ENCODE measurements at places on chromosomes 5 and 9.

GRCh38 chr5:94705427-94705826 lies 87.0 kb downstream of the SLF1 start:
- no peak for DNase-seq

GRCh38 chr5:59246145-59246869 lies 647.2 kb downstream of the PDE4D start:
- no peak for DNase-seq

DNA sequence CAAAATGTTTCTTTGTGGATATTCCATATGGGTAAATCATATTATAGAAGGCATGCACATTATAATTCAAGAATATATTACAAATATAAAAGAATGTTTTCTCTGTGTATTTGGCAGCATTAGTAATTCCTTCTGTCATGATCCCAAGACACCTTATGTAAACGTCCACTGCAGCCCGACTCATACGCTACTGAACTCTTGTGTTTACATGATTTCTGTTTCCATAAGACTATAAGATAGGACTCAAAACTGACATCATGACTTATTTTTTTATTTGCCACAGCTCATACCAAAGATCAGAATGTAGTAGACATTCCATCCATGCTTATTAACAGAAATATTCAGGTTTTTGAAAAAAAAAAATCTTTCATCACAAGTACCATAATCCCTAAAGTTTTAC lies 234.1 kb downstream of the AP3B1 start:
- DNase-seq = no peak

DNA sequence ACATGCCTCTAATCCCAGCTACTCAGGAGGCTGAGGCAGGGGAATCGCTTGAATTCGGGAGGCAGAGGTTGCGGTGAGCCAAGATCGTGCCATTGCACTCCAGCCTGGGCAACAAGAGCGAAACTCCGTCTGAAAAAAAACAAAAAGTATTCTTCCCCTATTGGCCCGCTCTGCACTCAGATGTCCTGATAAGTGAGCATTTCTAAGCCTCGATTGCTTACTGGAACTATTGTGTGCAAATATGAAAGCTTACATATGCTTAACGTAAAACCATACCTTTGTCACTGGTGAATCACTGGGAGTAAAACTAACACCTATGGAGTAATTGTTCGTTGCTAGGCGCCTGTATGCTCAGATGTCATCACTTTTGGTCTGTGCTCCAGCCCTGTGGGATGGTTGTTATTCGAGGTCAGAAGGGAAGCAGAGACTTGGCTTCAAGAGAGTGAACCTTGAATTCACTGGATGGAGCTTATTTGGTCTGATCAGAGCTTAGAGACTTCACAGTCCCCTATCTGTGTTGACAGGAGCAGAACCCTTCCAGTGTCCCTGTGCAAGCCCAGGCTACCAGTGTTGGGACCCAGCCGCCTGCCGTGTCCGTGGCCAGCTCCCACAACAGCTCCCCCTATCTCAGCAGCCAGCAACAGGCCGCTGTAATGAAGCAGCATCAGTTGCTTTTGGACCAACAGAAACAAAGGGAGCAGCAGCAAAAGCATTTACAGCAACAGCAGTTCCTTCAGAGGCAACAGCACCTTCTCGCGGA lies 25.3 kb upstream of the LTC4S start:
- DNase-seq = no peak

- peak; percentile 7 for DNase-seq
These were observed 30.6 kb downstream of the NKX2-5 start for GRCh38 chr5:173204185-173204979.

GRCh38 chr5:141496038-141496437 lies 7.2 kb downstream of the PCDHGC5 start:
- no peak for DNase-seq

GRCh38 chr5:125409234-125409860 lies 662.9 kb upstream of the ZNF608 start:
- DNase-seq = no peak

DNA sequence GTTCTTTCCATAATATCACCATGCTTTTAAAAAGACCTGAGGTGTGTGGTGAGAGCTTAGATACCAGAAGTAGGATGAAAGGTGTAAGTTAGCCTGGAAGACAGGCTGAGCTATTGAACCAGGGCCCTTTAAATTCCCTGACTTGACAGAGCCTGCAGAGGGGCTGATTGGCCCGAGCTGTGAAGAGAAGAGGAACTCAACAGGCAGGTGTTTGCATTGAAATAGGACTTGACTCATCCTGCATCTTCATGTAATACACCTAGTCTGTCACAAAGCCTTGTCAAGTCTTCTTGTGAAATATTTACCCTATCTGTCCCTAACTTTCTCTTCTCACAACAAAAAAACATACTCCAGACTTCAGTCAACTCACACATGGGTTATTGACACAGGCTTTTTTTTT lies 16.6 kb upstream of the ANP32B start:
- DNase-seq = no peak

GRCh38 chr5:40521925-40522324 lies 157.8 kb upstream of the PTGER4 start:
- DNase-seq = no peak

- DNase-seq = no peak
These were observed 812.9 kb upstream of the ZNF608 start for GRCh38 chr5:125559296-125559695.

DNA sequence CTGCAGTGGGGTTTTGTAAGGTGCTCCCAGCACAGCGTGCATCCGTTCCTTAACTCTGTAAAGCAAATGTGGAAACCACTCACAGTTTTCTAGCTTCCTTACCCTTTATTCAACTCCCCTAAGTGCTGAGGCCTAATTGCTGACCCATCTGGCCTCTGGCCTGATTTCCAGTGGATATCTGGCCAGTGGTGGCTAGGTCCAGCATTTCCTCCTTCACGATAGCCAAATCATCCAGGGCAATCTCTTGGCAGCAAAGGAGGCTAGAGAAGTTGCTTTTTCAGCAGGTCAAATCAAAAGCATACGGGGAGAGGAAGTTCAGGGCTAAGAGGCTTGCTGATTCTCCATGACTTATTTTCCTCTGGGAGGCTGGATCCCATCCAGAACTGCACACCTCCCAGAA lies 286.3 kb upstream of the VLDLR start:
- DNase-seq = no peak

GRCh38 chr9:89748831-89749499 lies 144.2 kb downstream of the GADD45G start:
- DNase-seq = no peak

DNA sequence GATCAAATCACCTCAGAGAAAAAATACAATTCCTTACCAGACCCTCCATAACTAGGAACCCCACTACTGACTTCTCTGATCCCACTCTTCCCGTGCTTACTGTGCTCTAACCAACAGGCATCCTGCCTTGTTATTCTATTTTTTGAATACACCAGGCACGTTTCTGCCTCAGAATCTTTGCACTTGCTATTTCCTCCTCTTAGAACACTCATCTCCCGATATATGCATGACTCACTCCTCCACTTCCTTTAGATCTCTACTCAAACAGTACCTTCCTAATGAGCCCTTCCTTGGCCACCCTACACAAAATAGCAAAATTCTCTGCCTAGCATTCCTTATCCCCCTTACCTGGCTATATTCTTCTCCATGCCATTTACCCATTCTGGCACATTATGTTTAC lies 43.9 kb downstream of the MAPKAP1 start:
- no peak for DNase-seq

DNA sequence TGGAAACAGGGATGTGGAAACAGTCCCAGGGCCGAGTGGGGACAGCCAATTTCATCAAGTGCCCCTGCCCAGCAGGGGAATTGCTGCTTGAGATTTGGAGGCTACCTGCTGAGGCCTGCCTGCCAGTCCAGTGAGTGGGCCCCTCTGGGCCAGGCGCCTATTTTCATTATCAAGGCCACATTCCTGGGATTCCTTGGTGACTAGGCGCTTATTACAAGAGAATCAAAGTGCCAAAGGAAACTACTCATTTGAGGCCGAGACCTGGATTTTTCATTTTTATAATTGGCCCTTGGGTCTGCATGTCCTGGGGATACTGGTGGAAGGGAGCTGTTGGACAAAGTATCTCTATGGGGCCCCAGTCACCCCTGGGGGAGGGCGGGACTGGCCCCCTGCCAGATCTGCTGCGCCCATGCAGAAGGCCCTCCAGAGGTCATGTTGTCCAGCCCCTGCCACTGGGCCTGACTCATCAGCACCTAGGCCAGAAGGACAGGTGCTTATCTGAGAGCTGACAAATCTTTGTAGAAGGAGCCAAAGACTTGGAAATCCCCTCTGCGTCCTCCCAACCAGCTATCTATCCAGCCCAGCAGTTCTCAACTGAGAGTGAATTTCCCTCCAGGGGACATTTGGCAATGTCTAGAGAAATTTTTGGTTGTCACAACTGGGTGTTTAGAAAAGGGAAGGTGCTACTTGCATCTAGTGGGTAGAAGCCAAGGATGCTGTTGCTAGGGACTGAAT lies 45.6 kb downstream of the FOXI1 start:
- peak; percentile 28 for DNase-seq

GRCh38 chr9:69986970-69987369 lies 56.7 kb upstream of the MAMDC2 start:
- no peak for DNase-seq

GRCh38 chr5:154110716-154111115 lies 71.9 kb downstream of the MFAP3 start:
- no peak for DNase-seq

DNA sequence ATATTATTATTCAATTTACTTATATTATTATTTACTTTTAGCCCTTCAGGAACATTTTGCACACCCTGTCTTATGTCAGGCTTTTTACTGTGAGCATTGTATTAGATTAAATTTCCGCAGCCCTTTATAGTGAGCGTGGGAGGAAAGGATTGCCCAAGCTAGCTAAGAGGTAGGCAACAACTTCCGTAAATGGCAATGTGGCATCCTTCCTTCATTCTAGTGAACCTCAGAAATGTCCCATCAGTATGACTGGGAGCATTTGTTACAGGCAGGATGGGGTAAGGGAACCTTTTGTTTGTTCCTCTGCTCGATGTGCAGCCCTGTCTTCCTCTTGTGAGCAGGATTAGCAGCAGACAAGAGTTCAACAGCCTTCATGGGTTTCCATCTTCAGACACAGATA lies 6.2 kb upstream of the CD180 start:
- no peak for DNase-seq

DNA sequence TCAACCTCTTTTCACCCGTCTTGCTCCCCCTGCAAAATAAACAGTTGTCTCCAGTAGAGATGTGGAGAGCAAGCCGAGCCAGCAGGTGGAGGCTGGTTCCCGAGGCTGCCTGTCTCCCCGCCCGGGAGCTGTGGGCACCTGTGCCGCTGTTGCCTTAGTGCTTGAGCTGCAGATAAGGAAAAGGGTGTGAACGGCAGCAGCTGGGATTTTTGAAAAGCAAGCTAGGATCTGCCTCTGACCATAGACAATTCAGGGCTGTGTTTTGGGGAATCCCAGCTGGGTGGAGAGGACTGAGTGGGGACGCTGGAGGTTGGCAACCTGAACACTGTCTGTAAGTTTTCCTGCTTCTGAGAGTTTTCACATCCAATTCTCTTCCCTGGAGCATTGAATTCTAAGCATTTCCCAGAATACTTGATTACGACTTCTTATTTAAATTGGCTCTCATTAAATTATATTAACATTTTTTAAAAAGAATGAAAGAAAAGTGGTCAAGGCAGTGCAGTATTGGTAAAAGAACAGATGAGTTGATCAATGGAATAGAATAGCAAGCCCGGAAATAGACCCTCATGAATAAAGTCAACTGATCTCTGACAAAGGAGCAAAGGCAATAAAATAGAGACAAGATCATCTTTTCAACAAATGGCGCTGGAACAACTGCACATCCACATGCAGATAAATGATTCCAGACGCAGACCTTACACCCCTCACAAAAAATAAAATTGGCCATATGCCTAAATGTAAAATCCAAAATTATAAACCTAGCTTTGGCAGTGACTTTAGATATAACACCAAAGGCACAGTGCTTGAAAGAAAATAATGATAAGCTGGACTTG lies 9.7 kb downstream of the WNK2 start:
- DNase-seq = no peak

DNA sequence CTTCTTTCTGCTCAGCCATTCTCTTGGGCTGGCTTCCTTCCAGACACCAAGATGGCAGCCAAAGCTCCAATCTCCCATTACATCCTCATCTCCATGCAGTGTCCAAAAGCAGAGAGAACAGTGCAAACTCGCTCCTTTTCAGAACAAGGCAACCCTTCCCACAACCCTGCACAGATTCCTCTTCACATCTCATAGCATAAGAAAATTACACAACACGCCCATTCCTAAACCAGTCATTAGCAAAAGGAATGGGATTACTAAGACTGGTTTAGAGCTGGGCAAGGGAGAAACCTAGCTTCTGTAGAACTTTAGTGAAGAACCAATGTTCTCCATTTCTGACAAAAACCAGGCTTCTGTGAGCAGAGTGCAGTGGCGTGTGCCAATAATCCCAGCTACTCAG lies 51.5 kb upstream of the CTNNA1 start:
- DNase-seq = no peak

DNA sequence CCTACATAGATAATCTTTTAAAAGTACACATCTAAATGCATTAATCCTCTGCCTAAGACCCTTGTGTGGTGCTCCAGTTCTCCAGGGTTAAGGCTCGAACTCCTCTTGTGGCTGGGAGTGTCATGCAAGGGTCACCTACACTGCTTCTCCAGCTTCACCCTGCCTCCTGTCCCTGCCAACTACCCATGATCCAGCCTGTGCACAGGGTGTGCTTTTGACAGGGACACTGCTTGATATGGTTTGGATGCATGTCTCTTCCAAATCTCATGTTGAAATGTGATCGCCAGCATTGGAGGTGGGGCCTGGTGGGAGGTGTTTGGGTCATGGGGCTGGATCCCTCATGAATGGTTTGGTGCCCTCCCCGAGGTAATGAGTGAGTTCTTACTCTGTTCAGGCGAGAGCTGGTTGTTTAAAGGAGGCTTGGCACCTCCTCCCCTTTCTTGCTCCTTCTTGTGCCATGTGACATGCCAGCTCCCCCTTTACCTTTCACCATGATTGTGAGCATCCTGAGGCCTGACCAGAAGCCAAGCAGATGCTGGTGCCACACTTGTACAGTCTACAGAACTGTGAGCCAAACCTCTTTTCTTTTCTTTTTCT lies 48.5 kb downstream of the SLC22A5 start:
- DNase-seq = no peak

DNA sequence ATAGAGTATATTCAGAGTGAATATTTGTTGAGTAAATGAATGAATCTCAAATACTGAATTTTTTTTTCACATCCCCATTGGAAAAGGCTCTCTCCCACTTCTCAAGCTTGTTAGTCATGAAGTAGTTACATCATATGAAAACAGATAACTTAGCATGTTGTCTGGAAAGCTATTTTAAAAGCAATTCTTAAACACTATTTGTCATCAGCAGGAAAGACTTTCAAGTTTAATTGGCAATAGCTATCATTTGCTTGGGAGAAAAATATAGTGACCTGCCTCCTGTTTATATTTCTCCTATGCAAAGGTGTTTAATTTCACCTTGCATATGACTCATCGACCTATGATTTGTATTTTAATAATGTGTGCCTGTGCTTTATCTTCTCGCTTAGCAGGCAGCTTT lies 499.8 kb upstream of the GRIA1 start:
- no peak for DNase-seq

Data from AG09319 (cell line).